Astrocyte of the spinal cord (primary cell): ENCODE measurements at places on chromosomes 13 and 19.

DNA sequence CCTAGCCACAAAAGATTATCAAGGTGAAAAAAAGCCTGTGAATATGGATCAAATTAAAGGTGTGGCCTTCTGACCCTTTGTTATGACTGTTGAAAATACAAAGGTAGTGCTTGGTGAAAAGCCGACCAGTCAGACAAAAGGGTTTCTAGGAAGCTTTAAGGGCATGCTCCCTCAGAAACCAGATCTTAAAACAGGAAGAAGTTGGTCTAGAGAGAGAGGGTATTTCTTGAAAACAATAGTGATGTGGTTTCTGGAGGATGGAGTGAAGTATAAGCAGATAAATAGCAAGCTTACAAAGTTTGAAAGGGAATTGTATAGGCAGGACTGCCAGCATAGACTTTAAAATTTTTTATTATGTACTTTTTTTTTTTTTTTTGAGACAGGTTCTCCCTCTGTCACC, 5.0 kb upstream of the EID2 start:
- DNase-seq: no peak

- DNase-seq: no peak
Measured at GRCh38 chr13:40207001-40207478, 459.4 kb downstream of the FOXO1 start.

DNA sequence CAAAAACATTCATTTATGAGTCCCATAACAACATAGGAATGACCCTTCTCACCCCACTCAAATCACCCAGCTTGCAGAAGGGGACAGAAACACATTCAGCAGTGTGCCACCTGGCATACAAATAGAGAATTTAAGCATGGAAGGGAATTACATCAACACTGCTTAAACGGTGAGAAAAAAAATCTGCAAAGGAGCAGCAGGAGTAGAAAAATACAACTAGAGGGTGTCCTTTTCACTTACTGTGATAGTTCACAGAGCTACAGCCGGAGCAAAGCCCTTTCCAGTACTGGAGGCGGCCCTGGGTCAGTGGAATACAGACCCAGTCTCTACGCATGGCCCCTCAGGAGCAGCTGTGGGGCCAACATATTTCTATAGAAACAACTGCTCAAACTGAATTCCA, 764.3 kb upstream of the ARGLU1 start:
- no peak for DNase-seq

GRCh38 chr19:5137114-5137513, 168.2 kb downstream of the KDM4B start:
- no peak for DNase-seq

- DNase-seq: no peak
Measured at GRCh38 chr13:102550507-102550906, 46.3 kb upstream of the TPP2 start.

- no peak for DNase-seq
Measured at GRCh38 chr13:22862478-22862877, 318.3 kb upstream of the SGCG start.

DNA sequence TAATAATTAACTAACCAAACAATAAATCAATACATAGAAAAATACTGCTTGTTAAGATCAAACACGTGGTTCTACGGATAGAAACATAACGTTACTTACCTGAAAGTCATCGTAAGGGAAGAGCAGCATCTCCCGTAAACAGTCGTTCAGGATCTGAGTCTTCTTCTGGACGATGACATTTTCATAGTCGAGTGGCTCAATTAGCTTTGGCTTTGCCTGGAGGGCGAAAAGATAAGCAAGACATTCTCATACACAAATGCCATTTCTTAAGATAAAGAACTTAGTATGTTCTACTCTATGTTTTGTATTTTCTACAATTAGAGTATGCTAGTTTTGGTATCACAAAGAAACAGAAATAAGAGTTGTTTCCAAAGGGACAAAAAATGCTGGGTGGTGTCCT, 22.5 kb downstream of the DOCK9 start:
- no peak for DNase-seq

DNA sequence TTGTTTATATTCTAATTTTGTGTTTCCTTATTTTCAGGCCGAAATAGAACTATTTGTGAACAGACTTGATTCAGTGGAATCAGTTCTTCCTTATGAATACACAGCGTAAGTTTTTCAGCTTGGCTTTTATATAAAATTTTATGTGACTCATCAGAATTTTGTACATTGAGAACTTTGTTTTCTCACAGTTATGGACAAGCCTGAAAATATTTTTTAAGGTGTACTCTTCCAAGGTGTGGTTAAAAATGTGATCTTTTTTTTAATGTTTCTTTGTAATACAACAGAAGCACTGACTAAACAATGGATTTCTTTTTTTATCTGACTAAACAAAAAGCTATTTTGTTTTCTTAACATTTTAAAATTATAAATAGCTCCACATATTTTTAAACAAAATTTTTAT, 16.3 kb downstream of the TM9SF2 start:
- DNase-seq: no peak

GRCh38 chr13:40204246-40204645, 462.2 kb downstream of the FOXO1 start:
- no peak for DNase-seq

- peak; percentile 75 for DNase-seq
Measured at GRCh38 chr19:18415178-18415867, 3.9 kb upstream of the SSBP4 start.

DNA sequence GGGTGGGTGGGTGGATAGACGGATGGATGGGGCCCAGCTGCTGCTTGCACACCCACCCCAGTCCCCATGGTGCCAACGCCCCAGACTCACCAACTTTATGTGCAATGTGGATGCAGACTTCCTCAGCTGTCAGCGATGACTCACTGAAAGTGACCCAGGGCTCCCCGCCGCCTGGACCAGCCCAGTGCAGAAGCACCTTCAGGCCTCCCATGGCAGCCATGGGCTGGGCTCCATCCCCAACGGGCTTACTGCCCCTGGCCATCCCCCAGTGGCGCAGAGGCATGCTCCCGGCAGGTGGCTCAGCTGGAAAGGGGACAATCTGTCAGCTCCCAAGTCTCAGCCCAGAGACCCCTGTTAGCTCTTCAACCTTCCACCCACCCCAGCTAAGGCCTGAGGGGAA, 2.2 kb downstream of the TYK2 start:
- no peak for DNase-seq

- no peak for DNase-seq
Measured at GRCh38 chr13:99281811-99282263, 23.7 kb upstream of the GPR18 start.

GRCh38 chr13:100490692-100491091, 97.9 kb downstream of the GGACT start:
- DNase-seq: peak; percentile 49

DNA sequence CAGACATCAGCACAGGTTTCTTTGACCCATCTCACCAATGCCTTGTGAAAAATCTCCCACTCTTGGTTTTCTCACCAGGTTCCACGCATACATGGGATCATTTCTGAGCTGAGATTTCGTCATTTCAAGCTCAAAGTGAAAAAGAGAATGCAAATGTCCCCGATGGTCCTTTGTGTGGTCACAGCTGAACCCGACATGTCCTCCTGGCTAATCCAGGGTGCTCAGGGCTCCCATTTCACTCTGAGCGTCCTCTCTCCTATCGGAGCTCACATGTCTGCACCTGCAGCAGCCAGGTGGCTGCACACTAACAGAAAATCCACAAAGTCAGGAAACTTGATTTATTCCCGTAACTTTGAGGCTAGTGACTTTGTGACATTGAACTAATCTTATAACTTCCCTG, 9.3 kb upstream of the CEACAM3 start:
- DNase-seq: no peak

- no peak for DNase-seq
Measured at GRCh38 chr19:40421993-40422747, 3.6 kb downstream of the SERTAD1 start.

DNA sequence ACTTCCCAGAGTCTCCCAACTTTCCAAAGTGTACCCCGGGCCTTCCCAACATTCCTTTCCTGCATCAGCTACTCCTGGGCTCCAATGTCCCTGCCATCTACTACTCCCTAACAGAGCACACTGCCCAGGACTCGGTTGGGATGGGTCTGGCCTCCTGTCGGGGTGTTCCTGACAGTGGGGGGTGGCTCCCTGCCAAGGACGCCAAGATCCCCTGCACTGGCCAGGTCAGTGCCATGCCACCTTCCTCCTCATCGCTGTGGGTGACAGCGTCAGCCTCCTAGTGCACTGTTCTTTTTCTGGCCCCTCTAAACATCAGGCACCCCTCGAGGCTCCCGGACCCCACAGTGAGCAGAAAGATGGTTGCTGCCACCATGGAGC, 13.8 kb downstream of the EPS15L1 start:
- DNase-seq: no peak

DNA sequence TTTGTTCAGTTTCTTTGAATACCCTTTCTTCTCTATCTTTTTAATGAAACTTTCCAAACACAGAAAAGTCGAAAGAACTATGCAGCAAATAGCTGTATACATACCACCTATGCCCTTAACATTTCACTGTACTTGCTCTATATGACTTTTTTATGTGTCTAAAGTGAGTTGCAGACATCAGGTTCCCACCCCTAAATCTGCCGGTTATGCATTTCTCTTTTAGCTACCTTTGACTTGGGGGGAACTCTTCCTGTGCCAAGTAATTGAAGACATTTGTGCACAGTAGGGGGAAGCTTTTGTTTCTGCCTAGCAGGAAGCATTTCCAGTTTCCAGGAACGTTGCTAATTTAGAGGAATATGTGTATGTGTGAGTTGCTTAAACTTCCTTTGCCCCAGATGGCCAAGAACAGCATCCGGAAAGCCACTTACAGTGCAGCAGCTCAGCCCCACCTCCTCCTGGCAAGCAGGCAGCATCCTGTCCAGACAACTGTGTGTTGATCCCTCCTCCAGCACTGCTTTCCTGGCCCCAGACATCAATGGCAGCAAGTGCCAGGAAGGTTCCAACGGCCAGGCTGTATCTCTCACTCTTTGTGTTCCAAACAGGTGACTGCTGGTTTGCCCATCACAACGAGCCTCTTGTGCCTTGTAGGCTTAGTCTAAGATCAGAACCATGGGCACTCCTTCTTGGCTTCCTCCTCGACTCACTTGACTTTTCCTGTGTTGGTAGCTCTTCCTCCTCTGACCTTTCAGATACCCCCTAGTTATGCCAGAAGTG, 14.7 kb upstream of the GRAMD1A start:
- no peak for DNase-seq

GRCh38 chr13:50916701-50917184, 7.2 kb downstream of the RNASEH2B start:
- DNase-seq: no peak

DNA sequence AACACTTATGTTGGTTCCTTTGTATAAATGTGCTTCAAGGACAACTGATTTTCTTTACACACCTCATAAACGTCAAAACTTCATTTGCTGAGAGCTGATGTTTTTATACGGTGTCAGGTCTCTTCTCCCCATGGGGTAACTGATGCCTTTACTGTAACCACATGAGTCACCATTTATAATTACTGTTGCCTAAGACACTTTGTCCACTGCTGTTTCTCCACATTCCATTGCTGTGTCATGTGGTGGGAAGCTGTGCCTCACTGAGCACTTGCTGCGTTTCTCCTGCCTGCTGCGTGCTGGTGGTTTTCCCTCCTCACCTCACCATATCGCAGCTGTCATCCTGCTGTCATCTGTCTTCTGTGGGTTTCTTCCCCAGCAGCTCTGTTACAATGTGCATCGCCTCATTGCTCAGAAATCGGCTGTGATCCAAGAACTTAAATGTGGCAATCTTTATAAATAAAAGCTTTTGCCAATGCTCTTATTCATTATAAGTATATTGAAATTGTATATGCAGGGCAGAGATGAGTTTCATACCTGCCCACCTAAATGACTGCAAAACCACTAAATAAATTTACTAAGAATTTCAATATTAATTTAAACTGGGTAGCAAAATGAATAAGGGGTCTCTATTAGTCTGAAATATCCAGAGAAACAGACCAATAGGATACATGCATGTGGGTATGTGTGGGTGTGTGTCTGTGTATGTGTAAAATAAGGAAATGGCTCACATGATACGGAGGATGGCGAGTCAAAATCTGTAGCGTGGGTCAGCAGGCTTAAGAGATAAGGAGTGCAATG, 547.0 kb upstream of the SLITRK5 start:
- DNase-seq: peak; percentile 99

DNA sequence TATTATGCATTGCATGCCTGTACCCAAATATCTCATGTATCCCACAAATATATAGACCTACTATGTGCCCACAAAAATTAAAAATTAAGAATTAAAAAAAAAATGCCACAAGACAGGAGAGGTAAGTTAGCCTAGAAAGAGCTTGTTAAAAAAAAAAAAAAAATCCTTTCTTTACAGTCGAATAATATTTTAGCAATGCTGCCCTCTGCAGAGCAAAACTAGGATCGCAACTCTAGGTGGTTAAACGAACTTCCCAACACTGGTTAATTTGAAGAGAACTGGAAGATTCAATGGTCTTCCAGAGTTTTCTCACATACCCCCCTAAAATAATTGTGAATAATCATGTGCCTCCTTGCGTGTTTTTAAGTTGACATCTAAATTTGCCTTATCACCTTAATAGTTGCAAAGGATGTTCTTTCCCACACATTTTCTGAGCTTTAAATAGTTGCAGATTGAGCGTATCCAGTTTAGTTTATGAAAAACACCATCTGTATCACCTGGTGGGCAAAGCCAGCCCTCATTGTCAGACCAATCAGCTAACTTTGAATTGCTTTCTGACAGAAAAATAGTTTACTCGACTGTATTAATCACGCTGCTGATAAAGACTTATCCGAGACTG, 47.4 kb upstream of the RCBTB2 start:
- DNase-seq: peak; percentile 76

- peak; percentile 41 for DNase-seq
Measured at GRCh38 chr13:97914540-97914939, 38.9 kb upstream of the IPO5 start.

DNA sequence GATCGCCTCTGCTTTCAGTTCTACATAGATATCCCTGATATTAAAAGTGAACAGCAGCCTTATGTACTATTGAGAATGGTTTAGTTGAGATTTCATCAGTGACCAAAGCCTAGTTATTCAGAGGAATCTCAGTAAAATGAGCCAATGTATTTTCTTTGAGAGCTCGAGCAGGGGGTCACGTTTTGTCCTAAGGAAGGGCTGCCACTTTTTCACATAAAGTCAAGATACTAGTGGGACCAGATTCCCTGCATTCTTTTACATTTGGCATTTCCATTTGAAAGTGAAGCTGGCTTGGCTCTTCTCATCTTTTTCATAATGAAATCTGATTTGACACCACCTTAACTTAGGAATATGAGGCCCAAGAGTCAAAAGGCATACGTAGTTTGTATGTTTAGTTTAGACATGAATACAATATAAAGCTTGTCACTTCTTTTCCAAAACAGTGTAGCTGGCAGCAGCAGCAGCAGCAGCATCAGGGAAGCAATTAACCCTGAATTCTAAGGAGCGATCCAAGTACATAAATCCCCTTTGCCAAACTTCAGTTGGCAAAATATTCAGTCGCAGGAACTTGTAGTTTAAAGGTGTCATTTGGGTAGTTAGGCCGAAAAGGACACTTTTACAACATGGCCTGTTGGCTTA, 1752.2 kb upstream of the PCDH20 start:
- DNase-seq: peak; percentile 6

- DNase-seq: no peak
Measured at GRCh38 chr13:42063105-42063504, 14.7 kb downstream of the DGKH start.

- DNase-seq: no peak
Measured at GRCh38 chr13:25153736-25154135, 18.4 kb downstream of the AMER2 start.
